H4 (cell line): ENCODE measurements at places on chromosomes 1 and 21. TPM values are rescaled to one million over a fixed set of nuclear protein-coding genes. Genes with fewer than 3 reads are reported as not detected.

The USP16 gene
- 43.6 and 45.7 TPM in 2 replicates for total RNA-seq

The SEMA4A gene
- 0.15 TPM in 1 of 2 replicates, not detected in the other for total RNA-seq

The OR2T2 gene
- not detected in 2 replicates for total RNA-seq

The LCE1E gene
- total RNA-seq, result not detected in 2 replicates
